ENCODE measurements at places on chromosomes 5 and 9. TPM values are rescaled to one million over a fixed set of nuclear protein-coding genes. Genes with fewer than 3 reads are reported as not detected.

WDR31 gene
- total RNA-seq: 4.9 TPM

FST gene
- 2.0 TPM for total RNA-seq

TEK gene
- total RNA-seq: 29.5 TPM

BNC2 gene
- total RNA-seq: 100.0 TPM

TMEM252 gene
- 0.18 TPM for total RNA-seq

FIBCD1 gene
- total RNA-seq: 2.2 TPM

ZNF367 gene
- 3.1 TPM for total RNA-seq

CCL21 gene
- total RNA-seq: 65.3 TPM

PRSS3 gene
- not detected for total RNA-seq

NKD2 gene
- total RNA-seq: 10.4 TPM

FOXI1 gene
- total RNA-seq: not detected

PCDHGA11 gene
- 3.5 TPM for total RNA-seq

PPIC gene
- total RNA-seq: 53.4 TPM

PTGS1 gene
- 6.0 TPM for total RNA-seq

ZBTB43 gene
- total RNA-seq: 17.5 TPM

STPG3 gene
- total RNA-seq: not detected

ARL14EPL gene
- not detected for total RNA-seq

HACD4 gene
- 2.1 TPM for total RNA-seq

DNA sequence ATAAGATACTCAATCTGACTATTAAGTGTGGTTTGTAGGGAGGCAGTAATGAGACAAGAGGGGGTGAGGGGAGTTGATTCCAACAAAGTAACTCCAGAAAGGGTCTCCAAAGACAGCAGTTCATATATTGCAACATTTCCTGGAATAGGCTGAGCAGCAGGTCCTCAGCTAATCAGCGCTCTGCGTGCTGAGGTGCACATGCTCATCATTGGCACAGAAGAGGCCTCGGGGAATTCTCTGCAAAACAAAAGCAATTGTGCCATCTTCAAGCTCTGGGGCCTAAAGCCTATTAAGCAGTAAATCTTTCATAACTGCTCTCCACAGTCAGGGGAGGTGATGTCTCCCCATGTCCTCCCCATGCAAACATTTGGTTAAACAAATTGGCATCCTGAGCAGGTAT is 357.3 kb downstream of the SPOCK1 start:
- DNase-seq: no peak

- no peak for DNase-seq
These were observed 32.2 kb downstream of the INVS start for GRCh38 chr9:100131216-100131615.

DNA sequence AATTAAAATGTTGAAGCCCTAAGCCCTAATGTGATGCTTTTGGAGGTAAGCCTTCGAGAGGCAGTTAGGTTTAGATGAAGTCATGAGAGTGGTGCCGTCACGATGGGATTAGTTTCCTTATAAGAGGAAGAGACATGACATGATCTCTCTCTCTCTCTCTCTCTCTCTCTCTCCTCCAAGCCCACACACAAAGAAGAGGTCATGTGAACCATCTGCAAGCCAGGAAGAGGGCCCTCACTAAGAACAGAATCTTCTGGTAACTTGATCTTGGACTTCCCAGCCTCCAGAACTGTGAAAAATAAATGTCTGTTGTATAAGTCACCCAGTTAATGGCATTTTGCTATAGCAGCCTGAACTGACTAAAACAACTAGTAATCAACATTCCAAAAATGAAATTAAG is 175.5 kb downstream of the GNA14 start:
- DNase-seq: no peak

DNA sequence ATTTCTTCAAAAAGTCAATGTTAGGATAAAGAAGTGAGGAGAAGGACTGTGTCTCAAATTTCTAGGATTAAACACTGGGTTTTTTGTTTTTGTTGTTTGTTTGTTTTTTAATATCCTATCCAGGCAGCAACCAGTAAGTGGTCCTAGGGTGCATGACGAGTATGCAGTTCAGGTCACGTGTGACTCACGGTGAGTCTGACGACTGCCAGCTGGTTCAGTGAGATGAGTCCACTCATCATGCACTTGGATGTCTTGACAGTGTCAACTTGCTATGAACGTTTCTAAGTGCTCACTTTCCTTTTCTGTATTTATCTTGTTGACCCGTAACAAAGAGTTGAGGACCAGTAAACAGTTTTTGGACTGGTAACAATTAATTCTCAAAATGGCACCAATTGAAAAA is 32.7 kb downstream of the ATG10 start:
- DNase-seq: no peak

DNA sequence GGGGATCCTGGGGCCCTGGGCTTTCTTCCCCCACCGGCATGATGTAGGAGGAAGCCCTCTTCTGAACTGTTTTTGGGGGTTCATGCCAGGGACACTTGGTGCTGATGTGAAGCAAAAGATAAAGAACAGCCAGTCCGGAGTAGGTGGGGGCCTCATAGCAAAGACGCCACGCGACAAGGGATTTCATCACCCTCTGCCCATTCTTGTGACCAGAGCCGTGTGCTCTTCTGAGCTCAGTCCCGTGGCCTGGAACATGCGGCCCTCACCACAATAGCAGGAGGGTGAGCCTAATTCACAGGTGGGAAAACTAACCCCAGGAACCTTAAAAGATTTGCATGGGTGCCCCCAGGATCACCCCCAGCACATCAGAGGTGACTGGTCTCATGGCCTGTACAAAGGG is 225.9 kb downstream of the HSPA4 start:
- no peak for DNase-seq

GRCh38 chr5:151903243-151903653 is 21.4 kb downstream of the GLRA1 start:
- no peak for DNase-seq

GRCh38 chr5:56481428-56482357 is 248.6 kb upstream of the ANKRD55 start:
- DNase-seq: peak; percentile 64

GRCh38 chr5:178069909-178070308 is 43.4 kb upstream of the N4BP3 start:
- no peak for DNase-seq

DNA sequence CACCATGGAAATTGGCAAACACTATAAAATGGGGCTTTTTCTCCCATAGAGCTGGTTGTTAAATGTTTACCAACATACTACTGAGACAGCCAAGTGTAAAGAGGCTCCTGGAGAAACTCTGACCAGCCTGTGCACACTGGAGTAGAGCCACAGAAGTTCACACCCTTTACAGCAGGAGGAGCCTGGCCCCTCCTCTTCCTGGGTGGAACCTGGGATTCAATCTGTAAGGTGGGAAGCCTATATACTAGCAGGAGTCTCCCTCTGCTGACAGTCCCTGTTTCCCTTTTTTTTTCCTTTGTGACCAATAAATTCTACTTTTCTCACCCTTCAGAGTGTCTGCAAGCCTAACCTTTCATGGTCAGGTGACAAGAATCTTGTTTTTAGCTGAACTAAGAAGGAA is 10.4 kb upstream of the SLC30A5 start:
- DNase-seq: no peak

GRCh38 chr9:133990366-133991213 is 1.5 kb downstream of the VAV2 start:
- peak; percentile 67 for DNase-seq

GRCh38 chr5:79831381-79832309 is 142.0 kb downstream of the CMYA5 start:
- DNase-seq: no peak

GRCh38 chr9:125442452-125442851 is 180.8 kb downstream of the GAPVD1 start:
- DNase-seq: no peak

GRCh38 chr9:112224401-112225289 is 49.5 kb upstream of the SUSD1 start:
- no peak for DNase-seq

DNA sequence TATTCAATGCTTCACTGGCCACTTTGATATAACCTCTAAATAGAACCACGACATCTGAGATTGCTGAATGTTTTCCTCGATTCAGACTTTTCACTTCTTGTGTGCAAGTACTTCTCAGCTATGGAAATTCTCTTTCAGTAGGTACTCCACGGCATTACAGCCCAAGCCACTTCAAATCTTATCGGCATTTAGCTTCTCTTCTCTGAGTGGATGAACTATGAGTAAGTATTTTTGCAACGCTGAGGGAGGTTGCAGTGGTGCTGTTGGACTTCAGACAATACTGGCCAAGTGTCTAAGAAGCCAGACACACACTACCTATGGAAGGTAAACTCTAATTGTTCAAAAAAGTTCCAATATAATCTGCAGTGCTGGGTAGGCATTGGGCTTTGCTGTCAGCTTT is 60.1 kb downstream of the FBN2 start:
- no peak for DNase-seq

DNA sequence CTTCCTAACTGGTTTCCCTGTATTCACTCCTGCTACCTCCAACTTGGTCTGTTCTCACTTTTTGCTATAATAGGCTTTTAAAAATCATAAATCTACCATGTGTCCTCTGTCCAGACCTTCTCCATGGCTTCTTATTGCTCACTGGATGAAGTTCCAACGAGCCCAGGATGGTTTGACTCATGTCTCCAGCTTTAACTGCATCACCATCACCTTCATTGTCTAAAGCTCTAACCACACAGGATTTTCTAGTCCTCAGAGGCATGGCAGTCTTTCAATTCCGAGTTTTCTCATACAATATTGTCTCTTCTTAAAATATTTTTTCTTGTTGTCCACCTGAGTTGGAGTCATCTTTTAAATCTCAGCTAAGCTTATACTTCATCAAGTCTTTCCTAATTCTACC is 49.3 kb downstream of the PDCD1LG2 start:
- DNase-seq: no peak

DNA sequence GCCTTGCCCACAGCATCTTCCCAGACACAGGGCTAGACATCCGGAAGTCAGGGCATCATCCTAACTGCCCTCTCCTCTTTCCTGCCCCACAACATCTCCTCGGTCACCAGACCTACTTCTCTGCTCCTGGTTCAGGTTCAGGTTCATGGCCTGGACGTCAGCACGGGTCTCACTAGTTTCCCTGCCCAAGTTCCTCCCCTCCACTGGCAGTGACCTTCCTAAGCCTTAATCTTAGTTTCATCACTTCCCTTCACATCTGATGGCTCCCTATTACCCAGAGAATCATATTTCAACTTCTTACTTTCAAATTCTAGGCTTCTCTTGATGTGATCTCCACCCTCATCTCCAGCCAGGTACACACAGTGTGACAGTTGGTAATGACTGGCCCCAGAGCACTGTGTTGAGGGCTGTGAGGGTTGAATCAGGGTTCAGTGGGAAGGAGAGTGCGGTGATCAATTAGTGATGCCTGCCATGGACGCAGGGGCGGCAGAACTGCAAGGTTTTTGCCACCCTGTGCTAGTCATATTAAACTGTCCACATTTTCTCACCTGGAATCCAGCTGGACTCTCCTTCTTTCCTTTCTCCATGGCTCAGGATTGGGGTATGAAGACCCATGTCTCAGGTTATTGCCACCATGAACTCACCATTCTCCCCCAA is 34.3 kb upstream of the CRB2 start:
- DNase-seq: no peak

DNA sequence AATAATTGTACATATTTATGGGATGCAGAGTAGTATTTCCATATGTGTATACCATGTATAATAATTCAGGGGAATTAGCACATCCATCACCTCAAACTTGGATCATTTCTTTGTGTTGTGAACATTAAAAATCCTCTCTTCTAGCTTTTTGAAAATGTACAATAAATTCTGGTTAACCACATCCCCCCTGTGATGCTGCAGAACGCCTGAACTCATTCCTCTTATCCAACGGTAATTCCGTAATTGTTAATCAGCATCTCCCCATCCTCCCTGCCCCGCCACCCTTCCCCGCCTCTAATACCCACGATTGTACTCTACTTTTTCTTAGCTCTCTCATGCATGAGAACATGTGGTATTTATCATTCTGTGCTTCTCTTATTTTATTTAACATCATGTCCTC is 127.7 kb upstream of the ANKRD55 start:
- DNase-seq: no peak

- no peak for DNase-seq
These were observed 562.7 kb downstream of the TLE4 start for GRCh38 chr9:80134487-80134886.

DNA sequence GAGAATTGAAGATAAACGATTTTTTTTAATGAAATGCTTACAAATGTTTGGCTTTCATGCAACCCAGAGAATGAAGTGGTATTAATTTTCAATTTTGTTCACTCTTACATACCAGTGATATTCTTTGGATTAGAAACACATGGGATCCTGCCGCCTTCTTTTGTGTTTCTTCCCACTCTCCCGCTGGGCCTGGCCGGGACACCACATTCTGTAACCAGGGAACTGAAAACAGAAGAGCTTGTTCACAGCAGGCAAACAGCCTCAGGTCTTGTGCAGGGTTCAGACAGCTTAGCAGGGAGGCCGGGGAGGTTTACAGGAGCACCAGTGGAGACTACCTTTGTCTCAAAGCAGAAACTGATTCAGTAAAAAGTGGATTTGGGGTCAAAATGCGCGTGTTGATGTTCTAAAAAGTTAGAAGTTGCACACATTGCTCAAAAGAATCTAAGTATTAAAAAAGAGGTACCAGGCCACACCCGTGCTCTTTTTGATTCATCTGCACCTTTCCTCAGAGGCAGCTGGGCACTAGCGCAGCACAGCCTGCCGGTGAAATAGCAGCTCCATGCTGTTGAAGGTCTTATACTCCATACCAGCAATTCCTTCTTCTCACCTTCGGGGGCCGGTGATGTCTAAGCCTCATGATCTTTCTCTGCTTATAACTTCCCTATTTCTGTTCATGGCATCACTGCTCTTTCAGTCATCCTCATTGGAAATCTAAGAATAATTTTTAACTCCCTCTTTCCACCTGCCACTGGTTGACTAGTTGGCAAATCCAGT is 67.1 kb downstream of the GRAMD2B start:
- DNase-seq: no peak

- DNase-seq: no peak
These were observed 143.4 kb downstream of the KDM4C start for GRCh38 chr9:6901180-6901579.

DNA sequence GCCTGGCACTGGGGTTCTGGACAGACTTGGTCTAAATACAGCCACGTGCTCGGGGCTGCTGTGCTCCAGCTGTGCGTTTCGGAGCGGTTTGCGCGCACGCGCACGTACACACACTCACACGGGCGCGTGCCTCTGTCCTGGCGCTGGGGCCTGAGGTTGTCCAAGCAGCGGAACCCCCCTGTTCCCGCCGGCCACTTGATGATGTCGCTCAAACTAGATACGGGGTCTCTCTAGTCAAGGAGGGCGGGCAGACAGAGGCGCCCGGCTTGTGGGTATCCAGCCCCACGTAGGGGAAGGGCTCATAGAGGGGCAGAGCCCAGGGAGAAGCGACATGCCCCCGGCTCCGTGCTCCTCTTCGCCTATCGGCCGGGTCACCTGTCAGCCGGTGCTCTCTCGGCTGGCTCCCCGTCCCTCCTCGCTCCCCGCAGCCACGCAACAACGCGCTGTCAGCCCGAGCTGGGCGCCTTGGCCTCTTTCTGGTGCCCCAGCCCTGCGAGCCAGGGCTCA is 8.9 kb downstream of the NR2F1-AS1 start:
- DNase-seq: peak; percentile 36

DNA sequence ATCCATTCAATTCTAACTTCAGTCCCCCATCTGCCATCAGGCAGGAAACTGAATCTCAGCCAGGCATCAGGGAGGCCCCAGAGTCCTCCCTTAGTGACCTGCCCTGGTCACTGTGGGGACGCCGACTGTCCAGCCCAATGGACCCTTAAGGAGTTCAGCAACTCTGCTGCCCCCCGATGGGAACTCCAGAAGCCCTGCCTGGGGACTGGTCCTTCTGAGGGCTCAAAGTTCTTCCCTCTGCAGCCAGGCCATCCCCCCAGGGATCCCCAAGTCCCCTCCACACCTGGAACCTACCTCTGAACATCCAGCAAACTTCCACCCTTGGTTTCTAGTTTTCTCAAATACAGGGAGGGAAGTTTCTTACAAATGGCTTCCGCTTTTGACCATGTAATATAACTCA is 76.8 kb downstream of the UBE2QL1 start:
- DNase-seq: no peak

GRCh38 chr9:81384911-81385310 is 304.4 kb downstream of the TLE1 start:
- DNase-seq: no peak
